ACHN (cell line): ENCODE measurements at places on chromosomes 2 and 18.

DNA sequence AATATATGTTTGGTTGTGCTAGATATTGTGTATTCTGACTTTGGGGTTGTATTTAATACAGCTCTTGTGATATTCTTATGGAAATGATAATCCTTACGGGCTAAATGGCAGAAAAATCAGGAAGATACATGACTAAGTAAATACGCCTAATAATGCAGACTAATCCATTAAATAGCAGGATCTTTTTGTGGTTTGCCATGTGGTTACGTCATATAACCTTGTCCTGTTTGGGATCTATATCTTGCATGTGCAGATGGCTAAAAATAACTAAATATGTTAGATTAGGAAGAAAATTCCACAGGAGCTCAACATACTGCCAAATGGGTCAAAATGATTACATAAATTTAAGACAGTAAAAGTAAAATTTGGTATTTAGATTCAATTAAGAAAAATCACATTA, 83.0 kb downstream of the NEB start:
- DNase-seq: no peak

GRCh38 chr2:207255565-207256470, 90.1 kb upstream of the KLF7 start:
- no peak for DNase-seq

GRCh38 chr18:45398448-45398847, 216.8 kb upstream of the SLC14A2 start:
- DNase-seq: no peak

- DNase-seq: no peak
Observed at GRCh38 chr2:57160976-57161375, 885.6 kb upstream of the VRK2 start.

- no peak for DNase-seq
Observed at GRCh38 chr2:95052804-95053479, 27.4 kb downstream of the MAL start.

- peak; percentile 77 for DNase-seq
Observed at GRCh38 chr2:30072250-30072842, 74.5 kb upstream of the YPEL5 start.

- DNase-seq: no peak
Observed at GRCh38 chr2:26752656-26753055, 11.4 kb upstream of the SLC35F6 start.

GRCh38 chr2:114076961-114077360, 187.1 kb downstream of the ACTR3 start:
- DNase-seq: no peak

GRCh38 chr18:77422974-77423867, 173.6 kb downstream of the GALR1 start:
- DNase-seq: no peak

DNA sequence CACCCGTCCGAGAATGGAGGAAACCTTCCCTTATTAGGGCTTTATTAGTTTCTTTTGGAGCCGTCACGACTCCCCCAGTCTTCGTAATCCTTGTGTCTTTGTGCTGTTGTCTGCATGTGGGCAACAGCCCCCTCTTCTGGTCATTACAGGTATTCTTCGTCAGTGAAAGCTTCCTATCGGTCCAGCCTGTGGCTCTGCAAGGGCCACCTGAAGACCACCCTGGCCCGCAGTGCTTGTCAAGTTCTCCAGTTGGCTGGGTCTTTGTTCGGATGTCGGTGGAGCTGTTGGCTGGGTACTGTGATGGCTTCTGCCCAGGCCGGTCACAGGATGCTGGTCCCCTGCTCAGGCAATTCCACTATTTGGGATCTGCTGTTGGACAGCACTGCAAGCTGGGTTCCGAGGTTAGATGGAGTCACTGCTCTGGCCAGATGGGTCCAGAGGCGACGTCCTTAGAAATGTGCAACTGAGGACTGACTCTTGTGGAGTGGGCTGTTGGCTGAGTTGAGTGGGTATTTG, 19.2 kb downstream of the E2F6 start:
- DNase-seq: peak; percentile 59

- no peak for DNase-seq
Observed at GRCh38 chr2:197161774-197162173, 148.8 kb downstream of the ANKRD44 start.

GRCh38 chr2:196515051-196515450, 124.5 kb upstream of the CCDC150 start:
- DNase-seq: no peak

- DNase-seq: no peak
Observed at GRCh38 chr2:24317491-24317920, 42.8 kb downstream of the ITSN2 start.
